Stimulated activated CD4-positive, alpha-beta T cell treated with anti-CD3 and anti-CD28 coated beads, Interleukin-12 subunit alpha, Interleukin-12 subunit beta, amount 100 ng/mL, for 4 hours (primary cell): ENCODE measurements at places on chromosomes 6 and 20.

GRCh38 chr6:48426636-48427035 lies 315.6 kb upstream of the PTCHD4 start:
- no peak for DNase-seq

- no peak for DNase-seq
Observed at GRCh38 chr6:49479308-49479970, 16.3 kb downstream of the CENPQ start.

DNA sequence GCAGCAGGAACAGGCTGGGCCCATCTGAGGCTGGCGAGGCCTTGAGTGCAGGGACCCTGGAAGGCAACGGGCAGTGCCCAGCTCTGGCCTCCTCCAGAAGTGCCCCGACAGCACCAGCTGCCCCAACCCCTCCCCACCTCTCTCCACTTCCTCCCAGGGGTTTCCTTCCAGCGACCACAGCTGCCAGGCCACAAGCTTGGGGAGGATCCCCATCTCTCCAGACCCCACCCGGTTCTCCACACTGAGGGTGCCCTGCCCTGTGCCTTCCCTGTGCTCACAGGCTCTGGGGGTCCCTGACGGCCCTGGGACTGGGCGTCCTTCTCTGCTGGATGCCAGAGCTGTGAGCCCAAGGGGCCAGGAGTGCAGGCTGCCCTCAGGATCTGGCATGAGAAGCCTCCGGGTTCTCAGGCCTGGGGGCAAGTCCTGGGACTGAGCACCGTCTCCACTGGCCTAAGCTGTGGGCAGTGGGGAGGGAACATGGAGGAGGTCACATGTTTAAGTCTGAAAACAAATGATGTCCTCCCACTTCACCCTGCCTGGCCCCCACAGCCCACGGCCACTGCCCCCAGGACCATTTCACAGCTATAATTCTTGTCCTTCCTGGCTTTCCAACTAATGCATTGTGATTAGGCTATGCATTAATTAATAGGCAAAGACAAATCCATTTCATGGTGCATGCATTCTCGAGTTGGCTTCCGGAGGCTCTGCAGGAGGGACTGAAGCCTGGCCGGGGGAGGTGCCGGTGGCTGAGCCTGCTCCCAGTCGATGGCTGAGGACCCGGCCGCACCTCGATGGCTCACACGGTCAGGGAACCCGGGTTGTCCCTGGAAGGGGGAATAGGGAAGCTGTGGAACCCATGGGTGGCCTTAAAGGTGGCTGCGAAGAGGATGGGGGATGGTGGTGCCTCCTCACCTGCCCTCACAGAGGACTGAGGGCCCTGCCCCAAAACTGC lies 24.4 kb downstream of the BHLHE23 start:
- DNase-seq = no peak

DNA sequence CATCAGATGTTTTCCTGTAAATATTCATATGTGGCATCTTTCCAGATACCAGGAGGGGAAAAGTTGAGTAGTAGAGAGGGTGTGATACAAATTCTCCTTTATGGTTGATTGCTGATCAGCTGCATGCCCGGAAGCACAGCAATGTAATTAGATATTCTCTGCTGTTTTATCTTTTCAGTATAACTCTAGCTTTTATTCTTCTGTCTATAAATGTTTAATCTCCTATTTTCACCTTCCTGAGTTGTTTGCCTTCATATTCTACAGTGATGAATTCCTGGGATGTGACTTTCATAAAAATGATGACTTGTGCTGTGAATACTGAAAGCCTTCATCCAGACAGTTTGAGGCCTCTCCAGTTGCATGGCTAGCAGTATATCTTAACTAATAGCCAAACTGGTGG lies 53.7 kb downstream of the SH3BGRL2 start:
- no peak for DNase-seq

DNA sequence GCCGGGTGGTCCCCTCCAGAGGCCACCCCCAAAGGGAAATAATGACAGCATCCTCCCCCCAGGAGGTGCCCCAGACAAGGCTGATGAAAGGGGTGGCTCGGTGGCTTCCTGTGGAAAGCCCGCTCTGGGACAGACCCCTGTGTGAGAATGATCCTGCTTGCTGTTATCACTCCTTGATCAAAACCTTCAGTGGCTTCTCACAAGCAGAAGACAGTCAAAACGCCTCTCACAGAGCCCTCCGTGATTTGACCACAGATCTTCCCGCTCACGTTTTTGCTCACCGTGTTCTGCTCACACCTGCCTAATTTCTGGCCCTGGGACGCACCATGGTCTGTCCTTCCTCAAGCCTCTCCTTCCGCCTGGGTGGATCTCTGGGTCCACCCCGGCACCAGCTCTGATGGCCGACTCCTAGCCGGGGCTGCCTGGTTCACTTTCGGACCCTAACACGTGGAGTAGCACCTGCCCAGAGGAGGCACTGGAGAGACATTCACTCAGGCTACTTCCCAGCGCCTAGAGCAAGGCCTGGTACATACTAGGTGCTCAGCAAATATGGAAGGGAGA lies 210.4 kb downstream of the ANKRD60 start:
- DNase-seq = no peak

- no peak for DNase-seq
Observed at GRCh38 chr6:46509981-46510510, 18.8 kb upstream of the RCAN2 start.

- DNase-seq = no peak
Observed at GRCh38 chr6:88167352-88167937, 1.3 kb upstream of the CNR1 start.

GRCh38 chr20:22214296-22214695 lies 370.1 kb downstream of the FOXA2 start:
- no peak for DNase-seq

- DNase-seq = no peak
Observed at GRCh38 chr20:38315290-38315966, 11.5 kb downstream of the BPI start.

DNA sequence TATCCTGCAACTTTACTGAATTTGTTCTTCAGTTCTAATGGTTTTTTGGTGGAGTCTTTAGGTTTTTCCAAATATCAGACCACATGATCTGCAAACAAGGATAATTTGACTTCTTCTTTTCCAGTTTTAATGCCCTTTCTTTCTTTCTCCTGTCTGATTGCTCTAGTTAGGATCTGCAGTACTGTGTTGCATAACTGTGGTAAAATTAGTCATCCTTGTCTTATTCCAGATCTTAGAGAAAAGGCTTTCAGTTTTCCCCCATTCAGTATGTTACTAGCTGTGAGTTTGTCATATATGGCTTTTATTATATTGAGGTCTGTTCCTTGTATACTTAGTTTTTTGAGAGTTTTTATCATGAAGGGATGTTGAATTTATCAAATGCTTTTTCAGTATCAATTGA lies 4.3 kb downstream of the MICA start:
- no peak for DNase-seq

DNA sequence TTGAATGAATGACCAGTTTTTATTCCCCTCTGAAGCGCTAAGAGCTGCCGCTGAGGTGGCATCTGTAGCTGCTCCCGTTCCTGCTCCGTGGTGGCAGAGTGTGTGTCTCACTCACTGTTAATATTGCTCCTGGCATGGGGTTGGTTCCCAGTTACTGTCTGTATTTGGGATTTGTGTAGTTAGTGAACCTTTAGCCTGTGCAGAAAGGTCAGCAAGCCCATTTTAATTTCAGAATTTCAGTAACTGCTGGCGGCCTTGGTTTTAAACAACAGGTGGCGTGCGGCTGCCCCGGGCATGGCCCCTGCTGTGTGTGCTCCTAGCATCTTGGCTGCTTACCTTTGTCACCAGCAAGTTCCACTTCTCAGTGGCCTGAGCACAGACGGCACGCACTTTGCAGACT lies 54.1 kb upstream of the SLC22A1 start:
- DNase-seq = no peak

GRCh38 chr6:74764486-74764885 lies 441.4 kb downstream of the COL12A1 start:
- DNase-seq = no peak

GRCh38 chr6:27470023-27470422 lies 2.9 kb downstream of the ZNF184 start:
- no peak for DNase-seq

DNA sequence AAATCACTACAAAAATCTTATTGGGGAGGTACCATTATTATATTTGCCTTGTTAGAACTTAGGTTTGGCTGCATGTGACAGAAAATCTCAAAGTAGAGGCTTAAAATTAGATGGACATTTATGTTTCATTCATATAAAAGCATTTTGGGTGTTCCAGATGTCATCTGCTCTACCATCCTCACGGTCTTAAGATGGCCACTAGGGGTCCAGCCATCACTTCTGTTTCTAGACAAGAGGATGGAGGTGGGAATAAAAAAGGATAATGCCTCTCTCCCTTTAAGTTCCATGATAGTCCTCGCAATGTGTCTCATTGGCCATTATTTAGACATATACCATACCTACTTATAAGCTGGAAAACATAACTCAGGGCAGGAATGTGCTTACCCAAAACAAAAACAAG lies 929.5 kb downstream of the KIF16B start:
- DNase-seq = no peak

- DNase-seq = no peak
Observed at GRCh38 chr6:75937846-75938245, 134.6 kb downstream of the IMPG1 start.

DNA sequence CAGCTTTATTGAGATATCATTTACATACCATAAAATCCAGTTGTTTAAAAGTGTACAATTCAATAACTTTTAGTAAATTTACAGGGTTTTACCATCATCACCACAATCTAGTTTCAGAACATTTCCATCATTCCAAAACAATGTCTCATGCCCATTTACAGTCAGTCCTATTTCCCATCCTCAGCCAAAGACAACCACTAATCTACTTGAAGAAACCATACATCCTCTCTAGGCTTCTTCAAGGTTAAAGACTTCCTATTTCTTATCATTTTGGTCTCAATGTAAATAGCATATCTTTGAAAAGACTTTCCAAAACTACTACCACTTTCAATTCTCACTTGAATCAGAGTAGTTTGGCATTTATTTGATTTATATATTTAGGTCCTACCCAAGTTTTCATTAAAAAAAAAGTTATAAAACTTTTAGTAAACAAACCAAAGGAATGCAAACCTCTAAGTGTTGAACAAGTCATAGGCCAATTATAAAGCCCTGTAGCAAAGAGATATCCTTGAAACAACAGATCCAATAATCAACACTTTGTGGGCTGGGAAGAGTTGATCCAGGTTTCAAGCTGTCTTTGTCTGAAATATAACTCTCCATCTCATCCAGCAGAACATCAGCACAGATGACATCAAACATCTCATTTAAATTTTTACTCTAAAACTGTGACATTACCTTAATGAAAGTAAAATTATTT lies 211.3 kb upstream of the RUNX2 start:
- no peak for DNase-seq

- DNase-seq = no peak
Observed at GRCh38 chr6:39982720-39983119, 48.5 kb upstream of the MOCS1 start.

GRCh38 chr6:53771785-53772624 lies 22.8 kb upstream of the LRRC1 start:
- no peak for DNase-seq

DNA sequence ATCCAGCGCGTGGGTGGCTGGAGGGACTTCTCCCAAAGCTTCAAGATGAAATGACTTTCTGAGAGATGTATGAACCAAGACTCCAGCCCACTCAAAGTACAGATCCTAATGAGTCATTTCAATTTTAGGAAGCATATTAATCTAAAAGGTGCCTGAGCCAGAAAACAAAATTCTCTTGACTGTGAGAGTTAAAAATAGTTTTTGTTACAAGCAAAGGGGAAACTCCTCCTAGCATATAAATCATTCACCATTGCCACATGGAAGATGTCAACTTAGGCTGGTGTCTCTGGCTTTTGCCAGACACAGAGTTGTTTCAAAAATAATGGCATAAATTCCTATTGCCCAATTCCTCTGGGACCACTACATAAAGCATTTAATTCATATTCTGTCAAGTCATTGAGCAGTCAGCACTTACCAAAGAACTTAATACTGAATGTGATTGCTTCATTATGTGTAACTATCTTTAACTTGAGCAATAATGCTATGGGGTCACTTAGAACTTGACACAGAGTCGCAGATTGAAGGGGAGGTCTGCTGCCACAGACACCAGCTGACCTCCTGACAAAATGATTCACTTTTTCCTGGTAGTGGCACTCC lies 280.6 kb downstream of the SLC35F1 start:
- peak; percentile 9 for DNase-seq

GRCh38 chr20:7333841-7334240 lies 566.4 kb downstream of the BMP2 start:
- DNase-seq = no peak

GRCh38 chr6:85470023-85470410 lies 20.1 kb downstream of the NT5E start:
- no peak for DNase-seq

GRCh38 chr6:47722194-47722593 lies 23.8 kb downstream of the ADGRF4 start:
- no peak for DNase-seq

DNA sequence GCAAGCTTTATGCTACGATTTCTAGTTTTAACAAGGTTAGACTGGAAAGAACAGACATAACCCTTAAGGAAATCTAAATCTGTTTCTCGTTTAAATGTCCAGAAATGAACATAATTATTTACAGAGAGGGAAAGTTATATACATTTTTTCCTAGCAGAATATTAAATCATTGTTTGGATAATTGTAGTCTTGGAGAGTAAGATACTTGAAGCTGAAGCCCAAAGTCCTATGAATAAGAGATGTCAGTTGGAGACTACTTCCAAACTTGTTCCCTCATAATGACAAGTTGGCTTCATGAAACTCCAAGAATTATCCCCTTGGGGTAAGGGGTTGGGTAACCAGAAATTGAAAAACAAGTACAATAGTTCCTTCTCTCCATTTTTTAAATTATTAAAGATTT lies 911.1 kb upstream of the MAN1A1 start:
- DNase-seq = no peak

DNA sequence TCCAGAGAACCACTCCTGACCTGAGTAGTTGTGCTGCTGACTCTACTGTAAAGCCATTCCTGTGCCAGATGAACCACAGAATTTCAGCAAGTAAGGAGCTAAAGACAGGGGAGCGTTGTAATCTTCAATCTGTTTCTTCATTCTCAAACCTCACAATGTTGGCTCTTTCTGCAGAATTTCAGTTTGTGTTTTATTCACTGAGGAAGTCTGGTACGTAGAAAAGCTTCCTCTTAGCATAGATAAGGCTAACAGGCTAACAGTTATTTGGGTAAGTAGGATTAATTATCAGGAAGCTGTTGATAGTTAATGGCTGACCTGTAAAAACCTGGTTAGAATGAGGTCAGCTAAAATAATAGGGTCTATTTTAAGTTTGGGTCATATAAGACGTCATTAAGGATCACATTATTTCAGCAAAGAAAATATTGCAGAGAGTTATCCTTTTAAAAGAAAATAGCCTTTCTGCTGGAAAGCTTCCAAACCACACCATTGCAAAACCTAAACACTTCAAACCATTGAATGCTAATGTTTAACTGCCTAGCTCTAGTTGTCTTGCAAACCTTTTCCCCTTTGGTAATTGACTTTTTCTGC lies 14.1 kb upstream of the TENT5A start:
- no peak for DNase-seq

DNA sequence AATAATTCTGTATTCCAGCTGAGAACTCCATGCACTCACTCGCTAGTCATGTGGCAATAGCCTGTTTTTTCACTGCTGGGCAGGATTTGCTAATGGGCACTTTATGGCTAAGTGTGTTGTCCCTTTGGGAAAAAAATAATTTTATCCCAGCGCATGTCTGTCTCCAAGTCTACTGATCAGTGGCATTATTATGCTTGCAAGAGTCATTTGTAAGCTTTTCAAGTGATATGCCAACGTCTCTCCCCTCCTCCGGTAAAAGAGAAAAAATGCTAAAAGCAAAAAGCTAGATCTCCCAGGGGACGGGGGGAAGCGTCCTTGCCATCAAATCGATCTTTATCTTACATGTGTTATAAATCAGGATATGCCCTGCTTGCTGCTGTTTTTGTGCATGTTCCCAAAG lies 407.7 kb downstream of the CDH26 start:
- DNase-seq = no peak

- no peak for DNase-seq
Observed at GRCh38 chr6:88145298-88145963, 20.7 kb downstream of the CNR1 start.
